ENCODE measurements at places on chromosomes 12 and 14.

- DNase-seq, result no peak
Measured at GRCh38 chr12:59147791-59148190, 227.5 kb upstream of the LRIG3 start.

- DNase-seq, result no peak
Measured at GRCh38 chr14:79373451-79373850, 837.9 kb downstream of the DIO2 start.

DNA sequence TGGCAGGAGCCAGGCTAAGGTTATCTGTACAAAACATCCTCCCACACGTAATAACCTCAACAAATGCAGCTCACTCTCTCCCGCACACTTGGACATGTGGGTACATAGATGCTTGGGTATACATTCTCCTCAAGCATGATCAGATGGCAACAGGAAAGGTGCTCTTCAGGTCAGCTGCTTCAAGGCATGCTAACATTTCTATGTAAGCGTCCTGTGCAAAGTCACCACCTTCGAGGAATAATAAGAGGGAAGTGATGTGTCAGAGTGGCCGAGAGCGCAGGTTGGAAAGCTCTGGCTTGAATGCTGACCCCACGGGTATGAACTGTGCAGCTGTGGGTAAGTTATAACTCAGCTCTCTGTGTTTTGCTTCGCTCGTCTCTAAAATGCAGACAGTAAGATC, 24.2 kb upstream of the SLC6A12 start:
- no peak for DNase-seq

GRCh38 chr14:95196268-95196667, 38.9 kb upstream of the DICER1 start:
- DNase-seq, result no peak

DNA sequence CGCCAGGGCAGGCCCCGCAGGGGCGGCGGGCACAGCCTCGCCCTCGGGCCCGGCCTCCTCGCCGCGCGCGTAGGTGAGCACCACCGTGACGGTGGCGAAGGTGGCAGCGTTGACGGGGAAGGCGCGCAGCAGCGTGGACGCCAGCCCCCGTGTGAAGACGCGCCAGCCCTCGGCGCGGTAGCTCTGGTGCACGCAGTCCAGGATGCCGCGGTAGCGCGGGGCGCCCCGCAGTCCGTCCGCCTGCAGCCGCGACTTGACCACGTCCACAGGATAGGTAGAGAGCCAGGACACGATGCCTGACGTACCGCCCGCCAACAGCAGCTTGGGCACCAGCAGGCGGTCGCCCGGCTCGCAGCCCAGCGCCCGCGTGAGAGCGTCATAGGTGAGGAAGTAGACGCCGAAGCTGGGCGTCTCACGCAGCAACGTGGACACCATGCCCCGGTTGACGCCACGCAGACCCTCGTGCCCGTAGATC, 13.9 kb downstream of the SLC25A29 start:
- DNase-seq, result no peak

GRCh38 chr12:31117203-31118011, 43.7 kb downstream of the DDX11 start:
- DNase-seq, result peak; percentile 51

DNA sequence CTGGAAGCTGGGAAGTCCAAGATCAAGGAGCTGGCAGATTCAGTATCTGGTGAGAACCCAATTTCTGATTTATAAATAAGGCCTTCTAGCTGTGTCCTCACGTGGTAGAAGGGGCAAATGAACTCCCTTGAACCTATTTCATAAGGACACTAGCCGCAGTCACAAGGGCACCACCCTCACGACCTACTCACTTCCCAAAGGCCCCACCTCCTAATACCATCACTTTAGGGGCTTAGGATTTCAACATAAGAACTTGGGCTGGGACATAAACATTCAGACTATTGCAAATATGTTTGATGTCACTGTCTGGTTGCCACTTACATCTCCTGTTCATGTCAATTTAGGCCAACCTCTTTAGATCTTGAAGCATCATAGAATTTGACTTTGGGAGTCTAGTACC, 10.8 kb upstream of the CNIH1 start:
- DNase-seq, result no peak

GRCh38 chr12:121688966-121689365, 19.5 kb upstream of the MORN3 start:
- DNase-seq, result no peak

- no peak for DNase-seq
Measured at GRCh38 chr14:103198131-103199105, 75.2 kb downstream of the TNFAIP2 start.

DNA sequence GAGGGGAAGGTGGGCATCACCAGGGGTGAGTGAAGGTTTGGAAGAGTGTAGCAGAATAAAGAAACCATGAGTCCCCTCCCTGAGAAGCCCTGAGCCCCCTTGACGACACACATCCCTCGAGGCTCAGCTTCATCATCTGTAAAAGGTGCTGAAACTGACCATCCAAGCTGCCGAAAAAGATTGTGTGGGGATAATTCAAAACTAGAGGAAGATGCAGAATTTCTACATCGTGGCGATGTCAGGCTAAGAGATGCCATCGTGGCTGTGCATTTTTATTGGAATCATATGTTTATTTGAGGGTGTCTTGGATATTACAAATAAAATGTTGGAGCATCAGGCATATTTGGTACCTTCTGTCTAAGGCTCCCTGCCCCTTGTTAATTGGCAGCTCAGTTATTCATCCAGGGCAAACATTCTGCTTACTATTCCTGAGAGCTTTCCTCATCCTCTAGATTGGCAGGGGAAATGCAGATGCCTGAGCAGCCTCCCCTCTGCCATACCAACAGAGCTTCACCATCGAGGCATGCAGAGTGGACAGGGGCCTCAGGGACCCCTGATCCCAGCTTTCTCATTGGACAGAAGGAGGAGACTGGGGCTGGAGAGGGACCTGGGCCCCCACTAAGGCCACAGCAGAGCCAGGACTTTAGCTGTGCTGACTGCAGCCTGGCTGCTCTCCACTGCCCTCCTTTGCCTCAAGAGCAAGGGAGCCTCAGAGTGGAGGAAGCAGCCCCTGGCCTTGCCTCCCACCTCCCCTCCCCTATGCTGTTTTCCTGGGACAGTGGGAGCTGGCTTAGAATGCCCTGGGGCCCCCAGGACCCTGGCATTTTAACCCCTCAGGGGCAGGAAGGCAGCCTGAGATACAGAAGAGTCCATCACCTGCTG, 7.0 kb downstream of the SERPINA1 start:
- DNase-seq, result no peak
